ENCODE measurements at places on chromosomes 1 and 21. TPM values are rescaled to one million over a fixed set of nuclear protein-coding genes. Genes with fewer than 3 reads are reported as not detected.

The AUNIP gene
- total RNA-seq: 2.0 TPM

The ICOSLG gene
- total RNA-seq: 2.0 TPM

DNA sequence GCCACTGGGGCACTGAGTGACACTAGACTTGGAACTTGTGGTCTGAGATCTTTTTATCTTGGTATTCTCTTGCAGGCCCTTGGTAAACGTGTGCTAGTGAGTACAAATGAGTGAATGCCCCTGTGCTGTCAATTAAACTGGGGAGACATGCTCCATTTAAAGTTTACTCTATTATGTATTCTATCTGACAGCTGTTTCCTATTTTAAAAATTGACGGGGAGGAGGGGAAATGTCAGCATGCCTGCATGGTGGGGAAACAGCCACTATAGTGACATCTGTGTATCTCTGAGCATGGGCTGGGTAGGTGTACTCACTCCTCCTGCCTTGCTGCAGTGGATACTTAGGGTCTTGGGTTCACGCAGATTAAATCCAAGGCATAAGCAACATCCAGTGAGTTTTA, 59.0 kb upstream of the IKBKE start:
- peak; percentile 22 for DNase-seq

DNA sequence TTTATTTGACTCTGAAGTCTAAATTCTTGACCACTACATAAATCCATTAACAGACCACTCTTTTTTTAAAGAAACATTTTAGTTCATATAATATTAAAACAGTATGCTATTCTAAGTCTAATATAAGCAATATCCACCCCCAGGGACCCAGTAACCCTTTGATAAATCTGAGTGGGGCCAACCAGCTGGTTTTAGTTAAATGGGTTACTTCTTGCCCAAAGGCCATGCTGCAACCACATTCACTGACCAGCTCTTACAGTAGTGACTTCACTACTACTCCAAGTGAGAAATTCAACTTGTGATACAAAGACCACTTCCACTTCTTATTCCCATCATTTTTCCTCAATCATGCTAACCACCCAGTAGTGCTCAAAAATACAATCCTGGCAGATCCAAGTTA, 20.5 kb downstream of the FUBP1 start:
- DNase-seq: no peak

DNA sequence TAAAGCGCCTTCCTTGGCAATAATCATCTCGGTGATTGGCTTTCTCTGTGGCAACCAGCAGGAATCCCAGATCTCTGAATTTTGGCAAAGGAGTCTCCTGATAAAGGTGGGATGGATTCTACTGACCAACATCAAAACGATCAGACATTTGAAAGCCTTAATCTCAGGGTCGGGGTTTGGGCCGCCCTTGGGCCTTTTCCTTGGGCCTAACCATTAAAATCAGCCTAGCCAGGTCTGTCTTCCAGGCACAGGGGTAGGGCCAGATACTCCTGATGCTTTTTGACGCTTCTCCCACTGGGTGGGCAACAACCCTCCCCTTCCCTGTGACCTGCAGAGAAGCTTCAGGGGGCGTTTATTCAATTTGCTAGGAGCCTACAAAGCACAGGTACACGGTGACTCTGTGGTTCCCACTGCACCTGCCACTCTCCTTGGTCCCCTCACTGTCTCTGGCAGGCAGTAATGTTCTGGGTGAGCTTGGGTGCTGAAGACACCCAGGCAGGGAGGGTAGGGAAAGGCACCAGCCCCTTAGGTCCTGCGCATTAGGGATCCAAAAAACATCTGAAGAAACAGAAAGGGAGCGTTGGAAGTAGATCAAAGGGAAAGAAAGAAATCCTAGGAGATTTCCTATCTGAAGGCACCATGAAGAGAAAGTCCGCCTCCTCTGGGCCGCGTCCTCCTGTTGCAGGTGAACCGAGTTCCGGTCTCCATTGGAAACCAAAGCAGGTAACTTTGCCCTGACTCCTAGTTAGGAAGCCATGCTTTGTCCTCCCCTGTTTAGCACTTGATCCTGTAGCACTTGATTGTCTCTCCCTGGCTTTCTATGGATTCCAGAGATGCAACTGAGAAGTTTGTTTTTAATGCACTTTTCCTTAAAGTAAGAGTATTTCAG, 12.3 kb downstream of the RNU1-2 start:
- no peak for DNase-seq
